Stimulated activated CD4-positive, alpha-beta T cell treated with anti-CD3 and anti-CD28 coated beads, Interleukin-2, amount 100 ng/mL, for 24 hours (primary cell): ENCODE measurements at places on chromosomes 13 and 19.

DNA sequence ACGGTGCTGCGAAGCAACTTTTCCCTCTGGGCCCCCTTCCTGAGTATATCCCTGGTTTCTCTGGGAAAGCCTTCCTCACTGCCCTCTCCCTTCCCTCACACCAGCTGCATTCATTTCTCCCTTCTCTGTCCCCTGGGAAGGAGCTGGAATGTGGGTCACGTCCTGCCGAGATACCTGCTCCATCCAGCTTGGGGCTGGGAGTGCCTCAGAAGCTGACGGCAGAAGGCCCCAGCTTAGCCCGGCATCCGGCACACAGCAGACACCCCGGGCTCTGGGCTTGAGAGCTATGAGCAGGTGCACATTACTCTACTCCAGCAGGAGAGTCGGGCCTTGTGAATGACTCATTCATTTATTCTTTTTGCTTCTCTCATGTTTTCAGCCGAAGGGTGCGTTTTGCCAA is 170.6 kb downstream of the TEX29 start:
- DNase-seq: no peak

GRCh38 chr13:73090823-73091187 is 32.0 kb downstream of the KLF5 start:
- DNase-seq: no peak

DNA sequence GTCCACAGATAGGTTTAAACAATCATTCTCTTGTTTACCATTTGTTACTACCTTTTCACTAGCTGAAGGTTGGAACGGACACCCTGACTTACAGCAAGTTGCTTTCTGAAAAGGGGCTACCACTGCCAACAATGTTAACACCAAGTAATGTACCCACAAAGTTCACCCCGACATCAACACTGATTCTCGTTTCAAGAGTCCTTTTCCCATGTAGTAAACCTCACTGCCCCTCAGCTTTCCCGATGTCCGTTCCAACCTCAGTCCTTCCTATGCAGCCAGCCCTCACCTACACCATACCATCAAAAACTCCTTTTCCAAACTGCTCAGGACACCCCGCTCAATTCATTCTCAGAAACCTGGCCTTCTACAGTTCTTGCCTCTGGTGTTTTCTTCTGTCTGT is 29.0 kb downstream of the PEG3 start:
- no peak for DNase-seq

GRCh38 chr13:94305934-94306333 is 173.5 kb downstream of the DCT start:
- no peak for DNase-seq

DNA sequence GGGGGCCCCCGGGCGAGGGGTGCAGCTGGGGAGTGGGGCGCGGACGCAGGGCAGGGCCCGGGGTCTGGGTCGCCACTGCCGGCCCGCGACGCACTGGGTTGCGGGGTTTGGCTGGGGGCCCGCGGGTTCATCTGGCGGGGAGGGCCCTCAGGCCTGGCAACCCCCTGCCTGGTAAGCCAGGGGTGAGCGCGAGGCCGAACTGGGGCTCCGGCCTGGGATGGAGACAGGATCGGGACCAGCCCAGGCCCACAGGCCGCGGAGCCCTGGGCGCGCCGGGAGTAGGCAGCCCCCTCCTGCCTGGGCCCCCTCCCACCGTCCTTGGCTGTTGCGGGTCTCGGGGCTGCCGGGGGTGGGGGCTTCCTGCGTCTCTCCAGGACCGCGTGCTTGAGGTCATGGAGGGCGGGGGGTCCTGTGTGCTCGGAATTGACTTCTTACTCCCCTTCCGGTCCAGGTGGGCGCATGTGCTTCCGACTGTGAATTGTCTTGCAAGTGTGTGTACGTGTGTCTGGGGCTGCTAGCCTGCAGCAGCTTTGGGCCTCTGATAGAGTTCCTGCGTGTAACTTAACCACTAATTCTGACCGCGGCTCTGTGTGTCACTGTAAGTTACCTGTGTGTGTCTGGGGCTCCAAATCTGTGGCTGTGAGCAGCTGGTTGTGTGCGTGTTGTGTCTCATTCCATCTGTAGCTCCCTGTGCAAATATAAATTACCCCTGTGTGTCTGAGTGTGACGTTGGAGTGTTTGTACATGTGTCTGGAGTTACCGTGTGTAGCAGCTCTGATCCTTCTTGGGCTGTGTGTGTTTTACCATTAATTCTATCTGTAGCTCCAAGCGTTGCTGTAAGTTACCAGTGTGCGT is 751 bp downstream of the GRAMD1A start:
- DNase-seq: peak; percentile 72

- peak; percentile 79 for DNase-seq
Observed at GRCh38 chr19:1266916-1267476, 2.1 kb upstream of the CIRBP start.

DNA sequence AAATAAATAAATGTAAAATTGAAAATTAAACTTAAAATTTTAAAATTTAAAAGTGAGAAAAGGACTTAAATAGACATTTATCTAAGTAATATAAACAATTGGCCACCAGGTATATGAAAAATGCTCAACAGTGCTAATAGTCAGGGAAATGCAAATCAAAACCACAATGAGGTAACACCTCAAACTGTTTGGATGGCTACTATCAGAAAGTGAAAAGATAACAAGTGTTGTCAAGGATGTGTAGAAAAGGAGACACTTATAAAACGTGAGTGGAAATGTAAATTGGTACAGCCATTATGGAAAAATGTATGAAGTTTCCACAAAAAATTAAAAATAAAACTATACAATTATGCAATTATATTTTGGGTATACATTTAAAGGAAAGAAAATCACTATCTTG is 752.2 kb downstream of the EFNB2 start:
- no peak for DNase-seq

- no peak for DNase-seq
Observed at GRCh38 chr13:26601669-26602068, 44.2 kb downstream of the WASF3 start.

DNA sequence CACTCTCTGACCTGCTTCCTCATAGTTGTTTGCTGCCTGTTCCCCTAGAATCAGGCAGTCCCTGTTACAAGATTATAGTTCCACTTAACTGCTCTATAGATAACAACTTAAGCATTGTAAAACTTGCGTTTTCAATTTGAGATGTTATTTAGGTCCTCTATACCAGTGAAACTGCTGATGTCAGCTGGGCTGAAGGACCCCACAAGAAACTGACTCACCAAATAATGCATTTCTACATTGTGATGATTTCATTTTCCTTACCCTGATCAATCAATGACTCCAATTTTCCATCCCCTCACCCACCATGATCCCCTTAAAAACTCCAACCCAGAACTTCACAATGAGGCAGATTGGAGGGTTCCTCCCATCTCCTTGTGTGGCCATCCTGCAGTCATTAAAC is 280.7 kb downstream of the SLITRK1 start:
- no peak for DNase-seq

GRCh38 chr13:103134271-103134670 is 68.1 kb upstream of the SLC10A2 start:
- DNase-seq: no peak

DNA sequence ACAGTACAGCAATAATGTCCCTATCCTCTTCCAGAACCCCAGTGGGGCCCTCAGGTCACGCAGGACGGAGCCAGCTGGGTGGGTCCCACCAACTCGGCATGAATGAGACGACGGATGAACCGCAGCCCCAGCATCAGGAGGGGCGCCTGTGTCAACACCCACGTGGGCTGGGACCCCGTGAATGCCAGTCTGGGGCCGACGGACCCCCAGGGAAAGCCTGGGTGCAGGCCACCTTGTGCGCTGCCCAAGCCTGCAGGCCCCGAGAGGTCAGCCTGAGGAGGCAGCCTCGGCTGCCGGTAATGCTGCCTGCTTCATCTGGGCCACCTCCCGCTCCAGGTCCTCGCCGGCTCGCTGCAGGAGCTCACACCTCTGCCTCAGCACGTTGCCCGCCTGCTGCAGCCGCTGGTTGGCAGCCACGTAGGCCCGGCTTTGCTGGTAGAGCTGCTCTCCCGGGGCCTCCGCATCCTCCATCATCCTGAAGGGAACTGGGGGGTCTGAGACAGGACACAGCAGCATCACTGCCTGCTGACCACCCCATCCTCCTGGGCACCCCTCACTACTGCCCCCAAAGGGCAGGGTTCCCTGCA is 4.2 kb downstream of the C19orf25 start:
- no peak for DNase-seq

DNA sequence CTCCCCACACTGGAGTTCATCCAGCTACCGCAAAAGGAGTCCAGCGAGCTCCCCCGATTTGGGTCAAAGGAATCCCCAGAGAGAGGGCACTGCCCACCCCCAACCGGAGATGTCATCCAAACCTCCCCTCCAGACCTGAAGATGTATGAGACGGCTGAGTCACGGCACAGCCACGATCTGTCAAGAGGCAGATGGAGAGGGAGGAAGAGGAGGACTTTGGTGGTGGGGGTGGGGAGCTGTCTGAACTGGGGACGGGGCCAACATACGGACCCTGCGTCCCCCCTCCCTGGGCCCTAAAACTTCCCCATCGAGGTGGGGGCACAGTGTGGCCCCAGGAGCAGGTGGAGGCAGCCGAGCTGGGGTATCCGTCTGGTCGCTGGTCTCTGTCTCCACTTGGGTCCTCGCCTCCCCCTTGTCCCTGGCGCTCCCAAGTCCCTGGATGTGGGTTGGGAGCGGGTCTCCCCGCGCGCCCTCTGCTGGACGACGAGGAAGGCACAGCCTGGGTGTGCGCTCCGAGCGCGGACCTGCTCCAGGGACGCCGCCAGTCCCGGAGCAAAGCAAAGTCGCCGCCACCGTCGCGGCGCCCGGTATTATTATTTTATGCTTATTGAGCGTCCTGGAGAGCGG is 3.8 kb downstream of the PDE4A start:
- DNase-seq: peak; percentile 75

DNA sequence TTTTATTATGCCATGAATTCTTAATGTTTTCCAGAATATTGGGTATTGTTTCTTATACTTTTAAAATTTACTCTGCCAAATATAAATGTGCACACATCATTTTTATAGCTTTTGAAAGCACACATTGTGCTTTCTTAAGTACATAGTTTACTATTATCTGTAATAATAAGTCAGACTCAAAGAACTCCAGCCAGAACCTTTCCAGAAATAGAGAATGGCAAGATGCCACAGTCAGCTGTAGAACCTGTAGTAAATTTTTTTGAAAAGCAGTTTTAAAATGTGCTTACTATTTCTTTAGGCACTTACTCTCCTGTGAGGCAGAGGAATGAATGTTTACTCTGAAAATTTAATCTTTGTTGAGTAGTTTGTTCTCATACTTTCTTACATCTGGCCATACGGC is 1287.1 kb downstream of the PCDH9 start:
- DNase-seq: no peak

DNA sequence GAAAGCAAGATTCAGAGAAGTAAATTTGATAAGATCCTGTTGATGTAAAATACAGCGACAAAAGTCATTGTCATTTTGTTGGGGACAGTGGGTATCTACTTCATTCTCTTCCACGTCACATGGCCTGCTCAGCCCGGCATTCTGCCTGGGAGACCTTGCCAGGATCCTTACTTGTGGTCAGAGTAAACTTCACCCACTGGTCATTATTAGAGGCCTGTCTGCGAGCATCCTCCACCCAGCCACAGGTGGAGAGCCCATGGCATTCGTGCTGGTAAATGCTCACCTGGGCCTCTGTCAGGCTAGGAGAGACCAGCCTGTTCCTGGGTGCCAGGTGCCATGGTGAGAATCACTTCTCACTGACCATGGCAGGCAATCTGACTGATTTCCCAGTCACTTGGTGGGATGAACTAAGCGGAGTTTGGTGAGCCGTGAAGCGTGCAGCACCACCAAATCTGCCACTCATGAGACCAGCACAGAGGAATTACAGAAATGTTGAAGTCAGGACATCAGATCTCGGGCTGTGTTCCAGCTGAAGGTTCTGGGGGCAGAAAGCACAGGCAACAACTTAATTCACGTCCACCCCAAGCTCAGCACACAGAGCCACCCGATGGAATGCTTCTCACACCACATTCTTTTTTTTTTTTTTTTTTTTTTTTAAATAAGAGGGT is 107.0 kb downstream of the SIPA1L3 start:
- no peak for DNase-seq

DNA sequence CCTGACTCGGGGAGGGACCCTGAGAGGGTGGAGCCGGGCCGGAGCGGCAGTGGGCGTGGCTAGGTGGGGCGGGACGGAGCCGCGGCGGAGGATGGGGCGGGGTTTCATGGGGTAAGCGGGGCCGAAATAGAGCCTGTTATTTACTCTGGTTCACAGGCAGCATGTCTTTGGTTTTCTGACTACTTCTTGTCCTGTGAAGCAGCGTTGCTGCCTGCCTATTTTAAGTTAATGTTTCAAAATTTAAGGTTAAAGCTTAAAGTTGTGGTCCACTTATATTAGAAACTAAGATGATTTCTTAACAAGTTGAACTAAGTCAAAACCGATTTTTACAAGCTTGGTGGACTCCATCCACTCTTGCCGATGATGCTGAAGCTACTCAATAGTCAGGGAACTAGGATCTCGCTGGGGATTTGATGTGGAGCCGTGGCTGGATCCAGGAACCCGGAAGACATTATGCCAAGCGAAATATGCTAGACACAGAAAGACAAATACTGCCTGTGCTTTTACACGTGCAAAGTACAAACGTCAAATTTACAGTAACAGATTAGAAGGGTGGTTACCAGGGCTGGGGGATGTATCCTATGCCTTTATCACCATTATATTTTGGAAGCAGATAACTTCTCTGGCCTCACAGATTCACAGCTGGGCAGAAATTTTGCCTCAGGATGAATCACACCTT is 433 bp upstream of the ZNF616 start:
- no peak for DNase-seq

DNA sequence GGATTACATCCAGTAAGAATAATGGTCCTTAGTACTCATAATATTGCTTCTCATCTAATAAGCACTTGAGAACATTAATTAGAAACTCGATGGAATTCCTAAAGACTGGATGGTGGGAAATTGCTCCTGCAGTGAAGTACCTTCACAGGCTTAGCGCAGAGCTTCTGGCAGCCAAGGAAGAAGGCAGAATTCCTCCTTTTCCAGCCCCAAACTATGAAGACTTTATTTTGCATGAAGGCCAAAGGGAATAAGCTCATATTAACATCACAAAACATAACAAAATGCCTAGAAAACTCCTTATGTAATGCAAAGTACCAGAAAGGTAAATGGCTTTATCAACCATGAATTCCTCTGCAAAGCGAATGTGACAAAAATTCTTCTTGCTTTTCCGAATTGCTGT is 336.1 kb downstream of the DNAJC15 start:
- DNase-seq: no peak

DNA sequence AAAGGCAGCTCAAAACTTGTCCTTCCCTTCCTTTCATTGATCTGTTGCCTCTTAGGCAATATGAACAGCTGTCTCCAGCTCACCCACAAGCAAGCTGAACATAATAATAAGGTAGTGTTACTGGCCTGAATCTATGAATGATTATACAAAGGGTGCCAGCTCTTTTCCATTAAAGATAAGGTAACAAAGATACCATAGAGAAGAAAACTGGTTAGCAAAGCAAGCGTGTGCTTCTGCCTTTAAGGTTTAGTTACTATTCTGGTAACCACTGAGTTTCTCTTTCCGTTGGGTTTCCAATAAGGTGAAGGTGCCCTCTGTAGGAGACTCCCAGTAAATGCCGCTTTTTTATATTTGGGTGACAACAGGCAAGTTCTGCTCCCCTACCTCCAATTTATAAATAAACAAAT is 12.1 kb upstream of the DACH1 start:
- DNase-seq: no peak

- DNase-seq: no peak
Observed at GRCh38 chr19:2534423-2535013, 58.6 kb downstream of the GADD45B start.
